ENCODE measurements at places on chromosomes 5 and 9.

DNA sequence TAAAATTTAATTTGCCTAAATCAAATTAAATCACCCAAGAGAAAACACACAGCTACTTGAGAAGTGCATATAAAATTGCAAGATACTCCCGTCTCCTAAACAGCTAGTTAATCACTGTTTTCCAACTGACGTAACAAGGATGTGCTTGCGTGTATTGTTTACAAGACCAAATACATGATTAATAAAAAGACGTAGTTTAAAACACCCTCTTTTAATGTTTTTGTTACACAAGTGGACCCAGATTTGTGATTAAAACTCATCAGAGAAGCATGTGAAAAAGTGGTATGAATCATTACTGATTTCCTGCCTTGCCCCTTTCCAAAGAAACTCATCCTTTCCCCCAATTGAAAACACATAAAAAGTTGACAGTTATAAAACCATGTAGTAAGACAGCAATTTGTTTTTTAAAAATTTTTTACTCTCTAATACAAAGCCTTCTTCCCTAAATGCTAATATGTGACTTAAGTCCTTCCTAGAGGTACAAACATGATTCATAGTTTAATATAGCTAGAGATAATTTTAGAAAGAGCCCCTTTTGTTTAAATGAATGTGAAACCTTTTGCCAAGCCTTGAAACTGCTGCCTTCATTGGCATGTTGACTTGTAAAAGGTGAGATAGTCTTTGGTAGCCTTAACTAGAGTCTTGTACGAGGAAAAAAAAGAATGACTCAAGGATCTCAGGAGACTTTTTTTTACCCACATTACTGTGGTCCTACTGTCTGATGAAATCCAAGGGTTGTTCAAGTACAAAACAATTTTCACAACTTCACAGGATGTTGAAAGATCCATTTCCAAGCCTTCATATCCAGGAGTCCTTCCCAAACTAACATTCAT is 61.4 kb upstream of the FST start:
- no peak for DNase-seq

DNA sequence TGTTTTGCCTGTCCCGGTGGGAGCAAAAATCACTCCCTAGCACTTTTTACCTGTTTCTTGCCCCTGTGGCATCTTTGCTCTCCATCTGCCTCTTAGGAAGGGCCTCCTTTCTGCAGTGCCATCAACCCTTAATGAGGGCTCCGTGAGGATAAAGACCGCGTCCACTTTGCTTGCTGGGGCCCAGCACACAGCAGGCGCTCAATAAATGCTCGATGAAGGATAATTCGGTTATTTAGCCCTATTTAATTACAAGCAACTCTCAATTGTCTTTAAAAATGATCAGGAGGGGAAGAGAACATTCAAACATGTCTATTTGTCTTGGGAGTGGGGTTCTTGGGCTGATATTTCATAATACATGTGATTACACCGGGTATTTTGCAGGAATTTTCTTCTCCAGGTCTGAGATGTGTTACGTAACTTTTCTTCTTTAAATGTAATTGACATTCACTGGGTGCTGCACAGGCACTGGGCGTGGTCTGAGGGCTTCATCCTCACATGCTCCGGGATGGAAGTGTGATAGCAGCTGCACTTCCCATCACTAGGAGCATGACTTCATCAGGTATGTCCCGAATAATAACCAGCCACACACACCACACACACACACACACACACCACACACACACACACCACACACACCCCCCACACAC is 19.8 kb upstream of the NTNG2 start:
- peak; percentile 43 for DNase-seq

- DNase-seq, result peak; percentile 31
Measured at GRCh38 chr5:72523960-72524582, 16.9 kb upstream of the ZNF366 start.

DNA sequence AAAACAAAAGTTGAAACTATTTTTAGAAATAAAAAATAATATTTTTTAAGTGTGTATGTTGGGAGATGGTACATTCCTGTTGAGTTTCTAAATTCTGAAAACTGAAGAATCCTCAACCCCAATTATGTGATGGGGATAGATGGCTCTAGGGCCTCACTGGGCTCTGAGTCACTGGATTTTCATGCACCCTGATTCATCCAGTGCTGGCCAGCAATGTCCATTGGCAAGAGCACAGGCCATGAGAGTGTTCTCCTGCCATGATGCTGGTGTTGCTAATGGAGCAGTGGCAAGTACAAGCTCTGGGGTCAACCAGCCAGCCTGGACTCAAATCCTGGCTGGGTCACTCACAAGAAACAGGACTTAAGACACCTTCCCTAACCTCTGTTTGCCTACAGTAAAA is 23.3 kb downstream of the SMIM23 start:
- no peak for DNase-seq

DNA sequence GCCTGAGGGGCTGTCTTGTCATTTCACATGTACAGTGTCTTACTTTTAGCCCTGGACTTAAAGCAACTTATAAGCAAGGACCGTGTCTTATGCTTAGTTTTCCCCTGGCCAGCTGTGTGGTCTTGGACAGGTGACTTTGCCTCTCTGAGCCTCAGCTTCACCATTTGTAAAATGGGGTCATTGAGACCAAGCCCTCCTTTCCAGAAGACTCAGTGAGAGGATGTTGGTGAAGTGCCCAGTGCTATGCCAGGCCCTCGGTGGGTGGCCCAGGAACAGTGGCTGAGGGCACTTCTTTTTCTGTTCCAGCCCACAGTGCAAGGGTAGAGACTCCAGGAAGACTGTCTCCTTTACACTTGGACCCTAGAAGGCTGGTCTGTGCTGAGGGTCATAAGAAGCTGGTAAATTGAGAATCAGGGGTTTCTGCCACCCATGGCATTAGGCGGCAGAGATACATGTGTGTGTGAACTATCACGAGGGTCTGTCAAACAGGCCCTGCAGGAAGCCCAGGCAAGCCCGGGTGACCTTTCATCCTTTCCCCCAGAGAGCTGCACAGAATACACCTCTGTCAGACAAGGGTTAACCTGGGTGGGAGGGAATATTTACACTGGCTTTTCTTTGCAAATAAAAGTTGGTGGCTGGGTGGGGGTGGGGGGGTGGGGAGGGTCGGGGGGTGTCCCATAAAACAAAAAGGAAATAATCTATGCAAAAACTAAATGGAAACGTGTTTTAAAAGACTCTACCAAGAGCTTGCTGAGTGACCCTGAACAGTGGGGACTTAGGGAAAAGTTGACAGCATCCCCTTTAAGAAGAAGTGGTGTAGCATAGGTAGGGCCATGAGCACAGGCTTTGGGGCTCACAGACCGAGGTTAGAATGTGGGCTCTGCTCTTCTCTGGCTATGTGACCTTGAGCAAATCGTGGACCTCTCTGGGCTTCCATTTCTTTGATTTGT is 20.4 kb upstream of the KIF12 start:
- peak; percentile 19 for DNase-seq

GRCh38 chr9:75713335-75713734 is 177.1 kb upstream of the PCSK5 start:
- DNase-seq, result no peak

DNA sequence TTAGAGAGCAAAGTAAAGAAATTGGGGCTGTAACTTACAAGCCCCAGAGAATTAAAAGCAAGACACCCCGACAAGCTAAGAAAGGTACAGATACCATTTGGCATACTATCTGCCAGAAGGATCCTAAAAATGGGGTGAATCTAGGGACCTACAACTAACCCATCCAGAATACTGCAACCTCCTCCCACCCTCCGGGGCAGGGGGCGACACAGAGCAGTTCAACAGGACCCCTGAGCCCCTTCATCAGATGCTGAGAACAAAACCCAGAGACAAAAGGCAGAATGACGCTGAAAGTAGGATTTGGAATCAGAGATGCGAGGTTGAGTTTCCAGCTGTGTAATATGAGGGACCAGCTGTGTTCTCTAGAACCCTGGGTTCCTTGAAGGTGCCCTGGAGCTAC is 71.2 kb downstream of the EPB41L4B start:
- peak; percentile 77 for DNase-seq

- DNase-seq, result no peak
Measured at GRCh38 chr9:103139891-103140290, 144.8 kb downstream of the CYLC2 start.

- DNase-seq, result no peak
Measured at GRCh38 chr5:72296256-72296655, 23.8 kb downstream of the MRPS27 start.

DNA sequence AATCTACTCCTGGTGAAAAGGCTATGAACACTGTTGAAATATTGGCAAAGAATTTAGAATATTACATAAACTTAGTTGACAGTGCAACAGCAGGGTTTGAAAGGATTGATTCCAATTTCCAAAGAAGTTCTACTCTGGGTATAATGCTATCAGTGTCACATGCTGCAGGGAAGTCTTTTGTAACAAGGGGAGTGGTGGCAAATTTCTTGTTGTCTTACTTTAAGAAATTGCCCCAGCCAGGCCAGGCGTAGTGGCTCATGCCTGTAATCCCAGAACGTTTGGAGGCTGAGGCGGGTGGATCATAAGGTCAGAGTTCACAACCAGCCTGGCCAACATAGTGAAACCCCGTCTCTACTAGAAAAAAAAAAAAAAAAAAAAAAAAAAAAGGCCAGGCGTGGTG is 86.3 kb upstream of the OTULINL start:
- no peak for DNase-seq

- DNase-seq, result no peak
Measured at GRCh38 chr9:36164372-36164771, 4.8 kb upstream of the CCIN start.

DNA sequence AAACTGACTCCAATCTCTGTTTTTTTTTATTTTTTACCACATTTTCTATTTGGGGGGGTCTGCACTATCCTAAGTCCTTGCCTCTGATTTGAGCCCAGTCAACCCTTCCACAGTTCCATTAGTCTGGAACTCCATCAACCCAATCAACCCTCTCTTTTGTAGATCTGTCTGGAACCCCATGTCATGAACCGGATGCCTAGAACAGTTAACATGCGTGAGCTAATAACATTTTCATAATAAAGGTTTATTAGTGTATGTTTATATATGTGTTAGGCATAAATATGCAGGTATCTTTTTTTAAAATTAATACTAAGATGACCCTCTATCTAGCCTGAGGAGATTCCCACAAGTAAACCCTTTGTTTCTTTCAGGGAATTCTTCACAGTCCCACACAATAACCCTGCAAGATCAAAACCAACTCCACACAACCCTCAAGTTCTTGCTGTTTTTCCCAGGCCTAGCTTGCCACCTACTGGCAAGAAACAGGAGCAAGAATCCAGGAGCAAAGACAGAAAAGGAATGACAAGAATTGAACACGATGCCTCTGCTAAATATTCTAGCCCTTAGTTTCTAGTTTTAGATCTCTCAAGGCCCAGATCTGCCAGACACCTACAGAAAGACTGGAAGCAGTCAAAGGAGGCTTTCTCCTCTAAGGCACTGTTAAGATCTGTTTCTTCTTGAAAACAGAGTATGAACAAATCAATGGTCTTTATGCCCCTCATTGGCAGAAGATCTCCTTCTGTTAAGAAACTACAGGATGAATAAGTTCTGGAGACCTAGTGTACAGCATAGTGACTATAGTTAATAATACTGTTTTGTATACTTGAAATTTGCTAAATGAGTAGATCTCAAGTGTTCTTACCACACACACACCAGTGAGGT is 100.4 kb downstream of the TRIM36 start:
- peak; percentile 37 for DNase-seq

DNA sequence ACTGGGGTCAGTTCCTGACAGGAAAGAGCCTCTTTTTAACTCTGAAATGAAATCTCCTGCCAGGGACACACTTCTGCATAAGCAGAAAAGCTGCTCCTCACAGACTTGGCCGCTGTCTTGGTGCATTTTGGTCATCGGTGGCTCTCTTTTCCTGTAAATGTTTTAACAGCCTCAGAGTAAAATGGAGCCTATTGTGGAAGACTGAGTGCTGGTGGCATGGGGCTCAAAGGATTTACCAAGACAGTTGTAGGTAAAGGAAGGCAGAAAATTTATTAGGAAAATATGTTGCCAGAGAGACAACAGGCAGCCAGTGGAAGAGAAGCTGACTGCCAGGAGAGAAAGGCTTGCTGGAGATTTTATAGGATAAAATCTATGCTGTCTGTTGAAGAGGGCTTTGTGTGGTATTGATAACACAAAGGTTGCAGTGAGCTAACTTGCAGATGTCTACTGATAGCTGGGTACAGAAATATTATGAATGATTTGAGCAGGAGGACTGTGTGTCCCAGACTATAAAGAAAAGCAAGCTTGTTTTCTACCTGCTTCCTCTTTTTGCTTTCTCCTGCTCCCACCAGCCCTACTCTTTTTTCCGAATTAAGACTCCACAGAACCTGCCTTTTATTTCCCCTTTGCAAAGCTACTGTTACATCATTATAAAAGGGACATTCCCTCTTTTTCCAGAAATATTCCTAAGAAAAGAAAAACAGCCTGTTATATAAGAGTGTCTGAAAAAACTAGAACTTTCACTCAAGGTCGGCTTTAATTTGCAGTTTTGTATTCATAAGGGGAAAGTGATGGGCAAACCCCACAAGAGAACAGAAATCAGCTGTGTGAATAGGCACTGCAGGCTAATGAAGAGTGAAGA is 27.9 kb upstream of the IFNA14 start:
- no peak for DNase-seq

DNA sequence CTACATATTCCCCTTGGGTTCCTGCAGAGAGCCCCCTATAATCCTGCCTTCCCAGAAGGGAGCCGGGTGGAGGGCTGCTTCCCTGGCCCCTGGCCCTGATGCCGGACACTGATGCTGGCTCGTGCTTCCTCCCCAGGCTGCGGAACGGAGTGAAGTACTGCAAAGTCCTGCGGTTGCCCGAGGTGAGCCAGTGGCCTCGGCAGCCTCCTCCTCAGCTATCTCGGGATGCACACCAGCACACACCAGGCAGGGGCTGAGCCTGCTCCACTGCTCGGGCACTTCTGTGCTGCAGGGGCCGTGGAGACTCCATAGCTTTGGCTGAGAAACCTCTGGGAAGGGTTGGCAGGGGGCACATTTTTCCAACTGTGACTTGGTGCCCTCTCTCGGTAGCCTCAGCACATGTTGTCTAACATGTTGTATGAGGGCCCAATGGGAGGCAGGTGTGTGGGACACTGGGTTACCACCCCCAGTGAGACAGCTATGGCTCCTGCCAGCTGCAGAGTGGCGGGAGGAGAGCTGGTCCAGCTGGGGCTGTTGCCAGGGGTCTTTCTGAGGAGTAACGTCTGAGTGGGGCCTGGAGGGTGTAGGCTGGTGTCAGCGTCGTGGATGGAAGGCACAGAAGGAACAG is 38.4 kb downstream of the USP20 start:
- DNase-seq, result peak; percentile 39

DNA sequence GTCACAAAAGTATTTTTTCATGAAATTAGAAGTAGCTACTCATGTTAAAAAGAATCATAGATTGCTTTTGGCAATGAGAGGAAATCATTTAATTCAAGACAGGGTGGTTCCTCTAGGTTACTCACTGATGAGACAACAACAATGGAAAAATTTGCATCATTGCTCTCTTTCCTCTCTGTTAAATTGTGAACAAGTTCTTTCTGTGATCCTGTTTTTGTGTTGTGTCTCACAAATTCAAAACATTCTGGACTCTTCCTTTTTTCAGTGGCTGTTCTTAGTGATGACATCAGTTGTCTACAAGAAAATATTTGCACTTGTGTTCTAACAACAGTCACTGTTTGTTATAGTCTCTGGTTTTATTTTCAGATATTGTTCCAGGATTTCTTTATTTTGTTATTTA is 95.3 kb downstream of the XRCC4 start:
- no peak for DNase-seq

All from H7 (cell line).